Prostate gland (tissue), 2 donors: ENCODE measurements at places on chromosomes 7 and 10. TPM values are rescaled to one million over a fixed set of nuclear protein-coding genes. Genes with fewer than 3 reads are reported as not detected.

CCDC172 gene
- total RNA-seq, result not detected

TMEM213 gene
- 0.55 TPM for total RNA-seq

CHN2 gene
- 29.1 TPM for total RNA-seq

GRCh38 chr7:93374345-93374940 lies 142.3 kb downstream of the VPS50 start:
- no peak for DNase-seq

GRCh38 chr10:11111490-11111889 lies 93.8 kb downstream of the CELF2 start:
- no peak for DNase-seq

GRCh38 chr10:129027906-129028305 lies 439.1 kb upstream of the MGMT start:
- no peak for DNase-seq

DNA sequence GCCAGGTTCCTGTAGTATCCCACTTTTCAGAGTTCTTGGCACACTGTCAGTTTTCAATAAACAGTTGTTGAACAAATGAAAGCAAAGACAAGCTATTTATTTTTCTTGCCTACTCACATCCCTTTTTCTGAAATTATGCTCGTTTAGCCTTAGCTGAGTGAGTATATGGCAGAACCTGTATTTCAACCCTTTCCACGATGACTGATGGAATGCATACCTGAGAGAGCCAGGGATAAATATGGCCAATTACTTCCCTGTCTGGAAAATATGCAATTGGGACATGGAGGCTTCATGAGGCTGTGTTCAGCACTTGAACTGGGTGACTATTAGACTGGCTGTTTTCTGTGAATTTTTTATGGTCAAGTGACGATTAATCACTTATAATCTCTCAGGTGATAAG lies 144.5 kb upstream of the POT1 start:
- no peak for DNase-seq

- no peak for DNase-seq
These were observed 65.9 kb downstream of the BBS9 start for GRCh38 chr7:33195264-33195663.
